A549 treated with Mapracorat at 1 μM for 4 hours (cell line): ENCODE measurements at places on chromosomes 6 and 20. TPM values are rescaled to one million over a fixed set of nuclear protein-coding genes. Genes with fewer than 3 reads are reported as not detected.

Gene DEFB110
- total RNA-seq: not detected in 5 replicates

Gene SLC22A1
- 1.9 to 3.3 TPM (median 2.4 TPM) in 5 replicates for total RNA-seq

Gene CLIC5
- not detected in 5 replicates for total RNA-seq

Gene ULBP2
- total RNA-seq: 2.9 to 3.9 TPM (median 3.4 TPM) in 5 replicates

Gene KCNQ5
- total RNA-seq: 1.2 to 1.7 TPM (median 1.5 TPM) in 5 replicates

Gene CSE1L
- 88.3 to 97.5 TPM (median 92.7 TPM) in 5 replicates for total RNA-seq

Gene TBX18
- 14.9 to 22.2 TPM (median 20.2 TPM) in 5 replicates for total RNA-seq

Gene HLA-DMA
- 2.4 to 3.3 TPM (median 2.6 TPM) in 5 replicates for total RNA-seq

Gene ULBP3
- 3.7 to 4.2 TPM (median 3.7 TPM) in 5 replicates for total RNA-seq

Gene CD93
- not detected in 5 replicates for total RNA-seq

Gene MYLK2
- total RNA-seq: 0.27 to 0.76 TPM (median 0.48 TPM) in 5 replicates

Gene PDE7B
- 0.66 to 0.92 TPM (median 0.70 TPM) in 5 replicates for total RNA-seq

Gene KLC4
- 5.0 to 7.7 TPM (median 7.0 TPM) in 5 replicates for total RNA-seq

Gene C6orf163
- total RNA-seq: 0.18 to 0.46 TPM (median 0.24 TPM) in 3 of 5 replicates, not detected in the others

Gene GNL1
- total RNA-seq: 28.7 to 34.3 TPM (median 33.2 TPM) in 5 replicates

Gene SRF
- total RNA-seq: 12.3 to 16.9 TPM (median 16.1 TPM) in 5 replicates

Gene KCNK16
- not detected in 5 replicates for total RNA-seq

Gene FAXC
- total RNA-seq: 5.9 to 8.9 TPM (median 6.6 TPM) in 5 replicates

Gene LPIN3
- 10.1 to 17.1 TPM (median 12.5 TPM) in 5 replicates for total RNA-seq

Gene FAM120B
- 8.5 to 10.5 TPM (median 10.4 TPM) in 5 replicates for total RNA-seq

Gene GJA10
- not detected in 5 replicates for total RNA-seq

Gene RIN2
- 22.4 to 24.4 TPM (median 22.9 TPM) in 5 replicates for total RNA-seq

Gene CFAP61
- 0.16 to 0.48 TPM (median 0.47 TPM) in 4 of 5 replicates, not detected in the other for total RNA-seq

Gene SLC52A3
- 0.32 to 0.57 TPM (median 0.48 TPM) in 5 replicates for total RNA-seq

Gene CALHM5
- 0.05 to 0.09 TPM (median 0.07 TPM) in 5 replicates for total RNA-seq

Gene DDO
- 0.06 to 0.19 TPM (median 0.15 TPM) in 5 replicates for total RNA-seq

Gene TCP11
- not detected in 5 replicates for total RNA-seq

Gene TBXT
- total RNA-seq: not detected in 5 replicates

Gene GSTA5
- total RNA-seq: not detected in 5 replicates

Gene RHAG
- total RNA-seq: not detected in 5 replicates

Gene TREML2
- total RNA-seq: not detected in 5 replicates

Gene CEP43
- total RNA-seq: 8.4 to 9.8 TPM (median 9.4 TPM) in 5 replicates
